NCI-H1930 (cell line): ENCODE measurements at places on chromosomes 7 and 10.

- DNase-seq = no peak
These were observed 19.8 kb upstream of the KDM7A start for GRCh38 chr7:140196361-140197217.

GRCh38 chr7:101814081-101814990, 3.1 kb upstream of the CUX1 start:
- peak; percentile 57 for DNase-seq

DNA sequence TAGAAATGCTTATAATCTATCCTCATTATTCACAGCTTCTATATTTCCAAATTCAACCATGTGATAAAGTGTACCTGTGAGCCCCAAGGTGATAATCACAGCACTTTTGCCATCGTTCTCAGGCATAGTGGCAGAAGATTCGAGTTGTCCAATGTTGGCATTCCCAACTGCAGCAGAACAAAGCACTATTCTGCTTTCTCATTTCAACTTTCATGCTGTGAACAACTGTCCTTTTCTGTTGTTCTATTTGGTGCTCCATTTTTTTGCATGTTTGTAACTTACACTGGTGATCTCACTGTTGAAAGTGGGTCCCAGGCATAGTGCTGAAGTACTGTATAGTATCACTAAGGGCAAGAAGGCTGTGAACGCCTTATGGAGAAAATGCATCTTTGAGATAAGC, 438.2 kb downstream of the PAXIP1 start:
- no peak for DNase-seq

DNA sequence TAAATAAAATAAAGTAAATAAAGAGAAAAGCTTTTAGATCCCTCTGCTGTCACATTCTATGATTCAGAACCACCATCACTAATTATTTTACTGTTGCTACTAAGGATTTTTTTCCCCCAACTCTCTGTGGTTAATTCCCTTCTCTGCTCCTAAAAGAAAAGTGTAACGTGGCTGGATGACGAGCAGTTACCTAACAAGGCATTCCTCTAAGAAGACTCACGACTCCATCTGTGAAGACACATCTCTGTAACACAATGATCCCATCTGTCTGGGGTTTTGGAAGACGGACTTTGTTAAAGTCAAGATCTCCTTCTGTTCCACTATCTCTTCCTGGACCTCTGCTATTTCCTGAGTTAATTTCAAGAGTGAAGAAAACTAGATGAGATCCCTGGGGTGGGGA, 179.9 kb downstream of the SFMBT2 start:
- no peak for DNase-seq

GRCh38 chr10:90935581-90936275, 14.8 kb upstream of the ANKRD1 start:
- no peak for DNase-seq

- no peak for DNase-seq
These were observed 310.6 kb downstream of the HDAC9 start for GRCh38 chr7:18806177-18806576.

- DNase-seq = no peak
These were observed 116.5 kb upstream of the TNS3 start for GRCh38 chr7:47698386-47698785.
